Muscle of leg (tissue), 16 donors: ENCODE measurements at places on chromosomes 6 and 20. TPM values are rescaled to one million over a fixed set of nuclear protein-coding genes. Genes with fewer than 3 reads are reported as not detected.
A peak's percentile ranks its signal among the peaks of the same experiment; 100 is the strongest.

DNA sequence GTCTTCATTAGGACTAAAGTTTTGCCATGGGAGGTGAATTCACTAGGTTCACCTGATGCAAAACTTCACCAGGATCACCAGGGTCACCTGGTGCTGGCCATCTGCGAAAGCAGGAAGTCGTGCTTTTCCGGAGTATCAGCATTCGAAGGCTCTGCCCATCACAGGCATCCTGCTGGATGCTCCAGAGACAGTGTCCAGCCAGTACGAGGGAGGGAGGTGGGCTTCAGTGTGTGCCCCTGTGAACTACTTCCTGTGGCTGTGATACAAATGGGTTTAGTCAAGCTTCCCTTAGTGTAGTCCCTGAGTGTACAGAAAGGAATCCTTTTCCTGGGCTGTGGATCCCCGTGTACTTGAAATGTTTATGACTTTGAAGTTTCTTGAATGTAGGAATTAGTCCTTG, 3.4 kb upstream of the RPS6KA2 start:
- H3K36me3 ChIP-seq: no peaks in the 10 kb centered on the region
- no peak overlapping the region for H3K4me3 ChIP-seq
- H3K27me3 ChIP-seq: peaks cover 10% of the 10 kb centered on the region
- no peak overlapping the region for H3K27ac ChIP-seq

DNA sequence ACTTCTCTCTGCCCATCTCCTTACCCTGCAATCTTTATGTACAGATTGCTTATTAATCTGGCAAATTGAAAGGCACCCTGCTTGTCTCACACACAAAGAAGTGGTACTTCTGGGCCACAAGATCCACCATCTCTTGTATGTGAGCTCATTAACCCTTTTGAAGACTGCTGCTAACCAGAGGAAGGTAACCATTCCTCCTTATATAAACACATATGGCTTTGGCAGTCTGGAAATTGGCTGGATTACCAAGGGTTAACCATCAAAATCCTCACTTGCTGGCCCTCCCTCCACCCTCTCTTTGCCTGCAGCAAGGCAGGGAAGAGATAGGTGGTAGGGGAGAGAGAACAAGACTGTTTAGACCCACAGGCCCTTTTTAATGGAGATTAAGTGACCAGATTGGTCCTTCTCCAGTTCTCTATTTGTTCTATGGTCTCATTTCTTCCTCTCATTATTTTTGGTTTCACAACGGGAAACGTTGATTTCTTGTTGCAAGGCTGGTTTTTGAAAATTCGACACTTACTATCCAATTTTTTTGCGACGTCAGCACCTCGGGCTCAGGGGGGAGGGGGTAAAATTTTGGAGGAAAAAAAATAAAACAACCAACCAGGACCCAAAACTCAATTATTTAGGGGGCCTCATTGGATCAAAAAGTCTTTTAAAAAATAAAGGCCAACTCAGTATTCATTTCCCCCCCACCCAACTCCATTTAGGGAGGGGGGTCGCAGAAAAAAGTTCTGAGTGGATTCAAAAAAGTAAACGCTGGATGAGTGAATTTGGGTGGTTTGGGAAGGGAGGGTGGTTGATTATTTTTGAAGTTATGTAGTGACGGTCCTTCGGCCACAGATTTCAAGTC, 859 bp downstream of the PPP1R10 start:
- no peaks in the 10 kb centered on the region for H3K27me3 ChIP-seq
- H3K4me3 ChIP-seq: peak overlapping the region; percentile 98
- peaks cover 37% of the 10 kb centered on the region for H3K36me3 ChIP-seq

Gene LPA
- total RNA-seq: not detected

DNA sequence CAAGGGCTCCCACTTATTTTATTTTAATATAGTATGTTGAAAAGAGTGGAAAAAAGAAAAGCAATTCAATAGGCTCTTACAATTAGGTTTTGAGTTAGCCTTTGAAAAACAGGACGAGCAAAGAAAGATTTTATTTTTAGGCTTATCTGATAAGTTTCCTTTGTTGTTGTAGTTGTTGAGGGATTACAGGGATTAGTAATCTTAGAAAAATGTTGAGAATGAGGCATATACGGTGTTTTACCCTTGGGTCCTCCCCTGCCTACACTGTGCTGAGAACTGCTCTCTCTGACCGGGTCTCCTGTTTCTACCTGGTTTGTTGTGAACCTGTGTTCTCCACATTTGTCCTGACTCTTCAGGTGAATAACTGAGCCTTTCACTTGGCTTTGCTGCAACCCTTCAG, 16.7 kb downstream of the TRAPPC3L start:
- H3K36me3 ChIP-seq: no peaks in the 10 kb centered on the region
- no peaks in the 10 kb centered on the region for H3K27me3 ChIP-seq
- no peak overlapping the region for H3K27ac ChIP-seq
- no peaks in the 10 kb centered on the region for H3K4me1 ChIP-seq
- no peak overlapping the region for H3K4me3 ChIP-seq

DNA sequence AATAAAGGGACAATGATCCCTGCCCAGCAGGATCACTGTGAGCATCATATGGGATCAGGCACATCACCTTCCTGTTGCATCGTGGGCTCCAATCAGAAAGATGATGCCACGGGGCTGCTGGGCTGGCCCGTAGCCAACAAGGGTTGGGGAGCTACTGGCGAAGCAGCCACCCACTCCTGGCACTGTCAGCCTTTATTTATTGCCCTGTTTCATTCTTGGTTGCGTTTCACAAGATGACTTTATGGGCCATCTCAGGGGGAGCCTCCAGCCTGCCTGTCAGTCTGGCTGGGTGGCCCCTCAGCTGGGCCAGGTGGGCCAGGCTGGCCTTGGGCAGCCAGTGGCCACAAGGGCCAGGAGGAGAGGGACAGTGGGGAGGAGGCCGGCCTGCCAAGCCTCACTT, 17.3 kb downstream of the VSTM2L start:
- no peak overlapping the region for H3K4me3 ChIP-seq
- H3K27me3 ChIP-seq: peaks cover 46% of the 10 kb centered on the region
- no peak overlapping the region for H3K27ac ChIP-seq
- DNase-seq: no peak
- H3K4me1 ChIP-seq: peaks cover 14% of the 10 kb centered on the region

GRCh38 chr20:16043931-16044330, 529.3 kb downstream of the KIF16B start:
- no peak for DNase-seq
- H3K4me1 ChIP-seq: no peaks in the 10 kb centered on the region
- H3K36me3 ChIP-seq: no peaks in the 10 kb centered on the region
- no peaks in the 10 kb centered on the region for H3K27me3 ChIP-seq
- no peak overlapping the region for H3K27ac ChIP-seq
- H3K4me3 ChIP-seq: no peak overlapping the region

- no peaks in the 10 kb centered on the region for H3K27me3 ChIP-seq
- H3K36me3 ChIP-seq: no peaks in the 10 kb centered on the region
- H3K4me3 ChIP-seq: no peak overlapping the region
- DNase-seq: no peak
- peaks cover 34% of the 10 kb centered on the region for H3K4me1 ChIP-seq
Measured at GRCh38 chr6:111548368-111548767, 57.3 kb downstream of the TRAF3IP2 start.

Gene GSTA2
- not detected for total RNA-seq

Gene PRKN
- total RNA-seq: 4.0 TPM

- H3K27me3 ChIP-seq: no peaks in the 10 kb centered on the region
- H3K36me3 ChIP-seq: no peaks in the 10 kb centered on the region
- peaks cover 7% of the 10 kb centered on the region for H3K4me1 ChIP-seq
- DNase-seq: peak; percentile 72
Measured at GRCh38 chr6:164195278-164195941, 780.9 kb downstream of the QKI start.

DNA sequence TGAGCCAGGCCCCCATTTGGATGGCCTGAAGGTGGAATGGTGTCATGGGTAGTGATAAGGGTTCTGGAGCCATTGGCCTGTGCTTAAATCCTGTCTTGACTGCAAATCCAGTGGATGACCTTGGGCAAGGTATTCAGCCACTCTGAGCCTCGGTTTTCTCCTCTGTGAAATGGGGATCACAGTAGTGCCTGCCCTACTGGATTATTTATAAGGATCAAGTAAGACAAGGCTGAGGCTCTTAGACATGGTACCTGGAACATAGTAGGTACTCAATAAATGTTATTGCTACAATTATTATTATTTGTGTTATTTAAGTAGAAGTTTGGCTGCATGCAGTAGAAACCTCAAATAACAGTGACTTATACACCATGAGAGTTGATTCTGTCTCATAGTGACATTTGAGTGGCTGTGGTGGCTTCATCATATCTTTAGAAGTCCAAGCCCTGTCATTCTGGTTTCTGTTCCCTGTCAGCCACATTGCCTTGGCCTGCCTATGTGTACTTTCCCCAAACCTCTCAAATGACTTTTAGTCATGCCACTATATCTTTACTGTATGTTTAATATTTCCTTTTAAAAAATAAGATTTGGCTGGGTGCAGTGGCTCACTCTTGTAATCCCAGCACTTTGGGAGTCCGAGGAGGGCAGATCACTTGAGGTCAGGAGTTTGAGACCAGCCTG, 37.6 kb upstream of the CHMP4B start:
- no peak for DNase-seq
- no peak overlapping the region for H3K27ac ChIP-seq
- H3K36me3 ChIP-seq: peaks cover 7% of the 10 kb centered on the region
- H3K4me3 ChIP-seq: no peak overlapping the region
- no peaks in the 10 kb centered on the region for H3K27me3 ChIP-seq

Gene GNAS
- 1,389 TPM for total RNA-seq

Gene DDX43
- 0.35 TPM for total RNA-seq

Gene MMP24OS
- 8.8 TPM for total RNA-seq

Gene THBD
- 5.1 TPM for total RNA-seq

Gene RSPO4
- not detected for total RNA-seq

DNA sequence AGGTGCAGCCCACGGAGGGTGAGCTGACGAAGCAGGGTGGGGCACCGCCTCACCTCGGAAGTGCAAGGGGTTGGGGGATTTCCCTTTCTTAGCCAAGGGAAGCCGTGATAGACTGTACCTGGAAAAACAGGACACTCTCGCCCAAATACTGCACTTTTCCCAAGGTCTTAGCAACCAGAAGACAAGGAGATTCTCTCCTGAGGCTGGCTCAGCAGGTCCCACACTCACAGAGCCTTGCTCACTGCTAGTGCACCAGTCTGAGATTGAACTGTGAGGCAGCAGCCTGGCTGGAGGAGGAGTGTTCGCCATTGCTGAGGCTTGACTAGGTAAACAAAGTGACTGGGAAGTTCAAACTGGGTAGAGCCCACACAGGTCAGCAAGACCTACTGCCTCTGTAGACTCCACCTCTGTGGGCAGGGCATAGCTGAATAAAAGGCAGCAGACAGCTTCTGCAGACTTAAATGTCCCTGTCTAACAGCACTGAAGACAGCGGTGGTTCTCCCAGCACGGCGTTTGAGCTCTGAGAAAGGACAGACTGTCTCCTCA, 28.0 kb downstream of the SYNE1 start:
- H3K36me3 ChIP-seq: no peaks in the 10 kb centered on the region
- no peaks in the 10 kb centered on the region for H3K4me1 ChIP-seq
- no peak overlapping the region for H3K27ac ChIP-seq
- no peaks in the 10 kb centered on the region for H3K27me3 ChIP-seq

DNA sequence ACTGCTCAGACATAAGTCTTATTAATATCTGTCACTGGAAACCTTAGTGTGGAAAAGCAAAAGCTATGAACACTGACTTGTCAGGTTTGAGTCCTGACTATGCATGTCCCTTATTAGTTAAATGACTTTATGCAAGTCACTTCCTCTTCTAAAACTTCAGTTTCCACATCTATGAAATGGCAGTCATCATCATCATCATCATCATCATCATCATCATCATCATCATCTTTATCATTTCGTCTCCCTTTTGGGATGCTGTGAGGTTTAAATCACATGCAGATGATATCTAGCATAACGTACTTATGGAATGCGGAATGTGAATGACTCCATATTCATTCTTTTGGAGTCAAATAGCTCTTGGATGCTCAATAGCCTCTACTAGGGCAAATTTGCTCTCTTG, 24.5 kb downstream of the HDGFL1 start:
- H3K4me1 ChIP-seq: peaks cover 4% of the 10 kb centered on the region
- DNase-seq: no peak
- no peak overlapping the region for H3K27ac ChIP-seq
- H3K4me3 ChIP-seq: no peak overlapping the region
- no peaks in the 10 kb centered on the region for H3K27me3 ChIP-seq
- no peaks in the 10 kb centered on the region for H3K36me3 ChIP-seq

DNA sequence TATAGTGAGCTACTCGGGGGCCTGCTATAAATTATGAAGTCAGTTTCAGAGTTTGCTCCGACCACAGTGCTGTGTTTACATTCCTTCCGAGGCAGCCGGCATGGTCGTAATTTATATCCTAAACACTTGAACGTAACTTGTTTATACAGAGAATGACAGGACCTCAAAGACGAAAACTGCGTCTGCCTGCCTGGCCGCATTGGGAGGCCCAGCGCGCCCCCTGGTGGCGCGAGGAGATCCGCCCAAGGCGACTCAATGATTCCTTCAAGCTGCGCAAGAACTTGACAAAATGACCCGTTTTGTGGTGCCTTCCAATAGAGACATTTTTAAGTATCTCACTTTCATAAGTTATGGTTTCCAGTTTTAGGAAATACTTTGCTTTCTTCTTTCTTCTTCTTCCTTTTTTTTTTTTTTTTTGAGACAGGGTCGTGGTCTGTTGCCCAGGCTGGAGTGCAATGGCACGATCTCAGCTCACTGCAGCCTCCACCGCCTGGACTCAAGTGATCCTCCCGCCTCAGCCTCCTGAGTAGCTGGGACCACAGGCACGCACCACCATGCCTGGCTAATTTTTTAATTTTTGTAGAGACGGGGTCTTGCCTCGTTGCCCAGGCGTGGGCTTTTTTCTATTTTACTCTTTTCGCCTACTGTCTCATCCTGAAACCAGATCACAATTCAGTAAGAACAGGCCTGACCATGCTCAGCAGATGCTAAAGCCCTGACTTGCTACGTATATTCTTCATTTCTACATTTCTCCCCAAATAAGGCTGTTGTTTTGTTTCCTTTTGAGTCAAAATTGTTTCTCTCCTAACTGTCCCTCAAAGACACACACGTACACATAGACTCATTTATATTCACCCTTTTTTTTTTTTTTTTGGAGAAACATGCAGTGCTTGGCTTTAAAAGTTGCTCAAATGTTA, 7.8 kb downstream of the FOXF2 start:
- peaks cover 13% of the 10 kb centered on the region for H3K4me1 ChIP-seq
- H3K27ac ChIP-seq: no peak overlapping the region
- H3K27me3 ChIP-seq: peaks cover 82% of the 10 kb centered on the region
- DNase-seq: peak; percentile 75

GRCh38 chr20:14950633-14951032, 613.2 kb upstream of the FLRT3 start:
- H3K36me3 ChIP-seq: no peaks in the 10 kb centered on the region
- no peak overlapping the region for H3K4me3 ChIP-seq
- no peaks in the 10 kb centered on the region for H3K4me1 ChIP-seq
- DNase-seq: no peak

- H3K4me3 ChIP-seq: no peak overlapping the region
- H3K27ac ChIP-seq: no peak overlapping the region
- no peaks in the 10 kb centered on the region for H3K36me3 ChIP-seq
- no peaks in the 10 kb centered on the region for H3K4me1 ChIP-seq
Measured at GRCh38 chr20:44448753-44449546, 26.7 kb upstream of the TTPAL start.

DNA sequence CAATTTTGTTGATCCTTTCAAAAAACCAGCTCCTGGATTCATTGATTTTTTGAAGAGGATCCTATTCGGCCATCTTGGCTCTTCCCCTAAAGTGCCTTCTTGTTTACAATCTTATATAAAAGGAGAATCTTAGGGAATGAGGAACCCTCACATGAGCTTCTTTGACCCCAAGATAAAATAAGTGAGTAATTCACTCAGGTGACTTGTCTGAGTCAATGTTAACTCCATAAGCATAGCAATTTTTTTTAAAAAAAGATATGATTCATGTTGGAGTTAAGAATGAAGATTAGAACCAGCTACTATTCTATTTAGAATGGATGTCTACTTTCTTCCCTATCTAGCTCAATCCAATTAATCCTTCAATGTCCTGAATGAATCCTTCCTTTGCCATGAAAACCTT, 21.0 kb downstream of the WASF1 start:
- no peaks in the 10 kb centered on the region for H3K4me1 ChIP-seq
- no peak overlapping the region for H3K27ac ChIP-seq
- no peaks in the 10 kb centered on the region for H3K36me3 ChIP-seq
- no peak overlapping the region for H3K4me3 ChIP-seq

Gene TAAR2
- not detected for total RNA-seq
